ENCODE measurements at places on chromosomes 3 and 15. TPM values are rescaled to one million over a fixed set of nuclear protein-coding genes. Genes with fewer than 3 reads are reported as not detected.

MFSD1 gene
- 51.2 TPM for polyA plus RNA-seq

GOLGA8G gene
- polyA plus RNA-seq: not detected

TM4SF4 gene
- polyA plus RNA-seq: not detected

TRIM42 gene
- polyA plus RNA-seq: not detected

Data from endothelial cell of umbilical vein (primary cell).